ENCODE measurements at places on chromosomes 12 and 14.
A peak's percentile ranks its signal among the peaks of the same experiment; 100 is the strongest.

DNA sequence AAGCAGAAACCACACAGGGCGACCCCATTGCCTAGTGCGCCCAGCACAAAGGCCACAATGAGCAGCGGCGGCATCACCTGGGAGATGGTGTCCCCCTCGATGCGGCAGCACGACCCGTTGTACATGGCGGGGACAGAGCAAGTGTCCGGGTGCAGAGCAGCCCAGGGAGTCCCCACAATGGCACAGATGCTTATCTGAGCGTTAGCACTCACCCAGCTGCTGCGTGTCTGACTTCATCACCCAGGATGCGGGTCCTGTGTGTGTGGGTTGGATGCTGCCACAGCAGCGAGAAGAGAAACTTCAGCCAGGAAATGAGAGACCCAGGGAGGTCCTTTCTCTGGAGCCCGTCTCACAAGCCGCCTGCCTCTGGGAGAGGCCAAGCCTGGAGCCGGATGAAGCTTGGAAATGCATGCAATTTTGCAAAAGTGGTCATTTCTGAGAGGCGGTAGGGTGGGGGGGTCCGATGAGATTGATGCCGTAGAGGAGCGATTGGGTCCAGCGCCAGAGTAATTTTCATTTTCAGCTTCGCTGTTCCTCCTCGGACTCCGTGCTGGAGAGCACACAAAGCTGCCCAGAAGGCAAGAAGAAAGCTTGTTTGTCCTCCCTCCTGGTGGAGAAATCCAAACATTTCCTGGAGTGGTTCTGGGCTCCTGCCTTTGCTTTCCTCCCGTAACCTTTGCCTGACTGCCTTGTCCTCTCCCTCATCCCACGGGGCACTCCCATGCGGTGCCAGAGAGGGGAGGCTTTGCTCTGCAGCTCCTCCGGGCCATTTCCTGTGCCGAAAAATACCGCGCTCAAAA lies at the start of gene HCAR1:
TSS of gene HCAR1 (minus strand) at position 630 of the 800 bp plus-strand sequence. CDS start at position 125, 505 bp downstream.
- no peak for DNase-seq

DNA sequence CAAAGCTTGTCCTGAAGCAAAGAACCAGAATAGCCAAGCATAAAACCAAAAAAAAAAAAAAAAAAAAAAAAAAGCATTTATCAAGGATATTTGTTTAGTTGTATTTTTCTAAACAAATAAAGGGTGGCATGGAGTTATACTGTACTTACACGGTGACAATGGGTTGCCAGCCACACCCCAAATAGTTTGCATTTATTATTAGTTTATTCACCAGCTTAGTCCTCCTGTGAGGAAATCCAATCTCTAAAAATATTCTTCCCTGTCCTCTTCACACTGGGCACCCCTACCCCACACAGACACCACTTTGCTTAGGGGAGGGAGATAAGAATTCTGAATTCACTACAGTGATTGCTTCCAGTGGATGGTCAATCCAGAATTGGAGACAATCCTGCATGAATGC lies 18.9 kb downstream of the PLEKHG7 start:
- no peak for DNase-seq

DNA sequence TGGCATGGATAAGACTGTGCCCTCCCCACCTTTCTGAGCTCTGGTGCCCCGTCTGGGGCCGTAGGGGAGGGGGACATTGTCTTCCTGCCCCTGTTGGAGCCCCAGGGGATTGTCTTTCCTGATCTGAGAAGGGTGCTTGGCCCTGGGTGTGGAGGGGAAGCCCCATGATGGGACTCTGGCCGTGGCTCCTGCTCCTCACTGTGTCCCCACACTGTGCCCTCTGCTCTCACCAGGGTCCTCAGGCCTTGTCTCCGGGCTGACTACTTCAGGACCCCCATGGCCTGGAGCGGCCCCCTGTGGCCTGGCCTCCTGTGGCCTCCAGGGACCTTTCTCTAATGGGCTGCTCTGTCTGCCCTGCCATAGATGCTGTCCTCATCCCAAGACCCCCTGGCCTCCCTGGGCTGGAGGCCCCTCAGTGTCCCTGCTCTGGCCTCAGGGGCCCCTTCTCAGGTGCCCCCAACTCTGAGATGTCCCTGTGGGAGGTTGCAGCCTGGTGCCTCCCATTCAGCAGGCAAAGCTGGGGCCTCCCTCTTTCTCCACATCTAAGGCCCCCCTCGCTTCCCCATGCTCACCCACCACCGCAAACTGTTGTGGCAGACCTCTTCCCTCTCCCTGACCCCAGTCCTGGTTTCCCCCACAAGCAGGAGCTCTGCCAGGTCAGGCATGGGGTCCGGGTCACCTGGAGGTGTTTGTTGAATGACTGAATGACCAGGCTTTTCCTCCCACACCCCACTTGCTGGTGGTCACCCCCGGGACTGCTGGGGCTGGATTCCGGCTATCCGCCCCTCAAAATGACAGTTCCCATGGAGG lies 4.0 kb downstream of the KIF26A start:
- DNase-seq, result no peak

- DNase-seq, result no peak
Measured at GRCh38 chr12:7265251-7265650, 38.6 kb upstream of the ACSM4 start.

DNA sequence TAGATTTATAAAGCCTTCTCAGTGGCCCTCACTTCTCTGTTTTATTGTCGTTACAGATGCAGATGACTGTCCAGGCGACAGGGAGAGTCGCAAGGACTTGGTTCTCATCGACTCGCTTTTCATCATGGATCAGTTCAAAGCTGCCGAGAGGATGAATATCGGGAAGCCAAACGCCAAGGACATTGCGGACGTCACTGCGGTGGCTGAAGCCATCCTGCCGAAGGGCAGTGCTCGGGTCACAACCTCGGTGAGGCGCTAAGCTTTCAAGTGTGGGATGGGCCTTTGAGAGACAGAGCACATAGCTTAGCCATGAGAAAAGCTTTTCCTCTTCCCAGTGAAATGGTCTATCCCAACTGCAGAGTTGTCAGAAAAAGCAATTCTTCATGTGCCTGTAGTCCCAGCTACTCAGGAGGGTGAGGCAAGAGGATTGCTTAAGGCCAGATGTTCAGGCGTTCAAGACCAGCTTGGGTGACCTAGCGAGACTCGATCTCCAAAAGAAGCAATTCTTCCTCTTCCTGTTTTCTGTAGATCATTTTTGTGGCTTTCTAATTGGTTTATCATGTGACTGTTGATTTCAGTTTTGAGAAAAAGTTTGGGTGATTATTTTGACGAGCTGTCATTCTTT lies 56.4 kb downstream of the EP400 start:
- DNase-seq, result no peak

- no peak for DNase-seq
Measured at GRCh38 chr14:68932686-68933085, 46.4 kb downstream of the ACTN1 start.

DNA sequence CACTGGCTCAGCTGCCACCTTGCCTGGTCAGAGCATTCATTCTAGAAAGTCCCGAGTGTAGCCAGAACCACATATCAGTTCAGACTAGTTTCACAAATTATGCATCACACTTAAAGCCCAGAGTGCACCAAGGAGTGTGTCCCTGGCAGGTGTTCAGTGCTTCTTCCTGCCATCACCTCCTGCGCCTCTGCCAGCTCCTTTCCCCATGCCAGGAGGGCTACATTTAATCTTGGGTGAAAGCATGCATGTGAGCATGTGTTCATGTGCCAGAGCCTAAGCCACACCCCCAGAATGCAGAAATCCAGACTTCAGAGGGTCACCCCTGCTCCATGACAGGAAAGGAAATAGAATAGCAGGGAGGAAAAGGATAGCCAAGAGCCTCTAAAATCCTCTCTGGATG lies 381.6 kb downstream of the DPF3 start:
- DNase-seq, result no peak

GRCh38 chr14:75047506-75047905 lies 3.8 kb downstream of the MLH3 start:
- DNase-seq, result no peak

GRCh38 chr12:119153477-119154434 lies 25.0 kb upstream of the HSPB8 start:
- peak; percentile 23 for DNase-seq

- DNase-seq, result no peak
Measured at GRCh38 chr14:59254911-59255545, 66.6 kb downstream of the DAAM1 start.

DNA sequence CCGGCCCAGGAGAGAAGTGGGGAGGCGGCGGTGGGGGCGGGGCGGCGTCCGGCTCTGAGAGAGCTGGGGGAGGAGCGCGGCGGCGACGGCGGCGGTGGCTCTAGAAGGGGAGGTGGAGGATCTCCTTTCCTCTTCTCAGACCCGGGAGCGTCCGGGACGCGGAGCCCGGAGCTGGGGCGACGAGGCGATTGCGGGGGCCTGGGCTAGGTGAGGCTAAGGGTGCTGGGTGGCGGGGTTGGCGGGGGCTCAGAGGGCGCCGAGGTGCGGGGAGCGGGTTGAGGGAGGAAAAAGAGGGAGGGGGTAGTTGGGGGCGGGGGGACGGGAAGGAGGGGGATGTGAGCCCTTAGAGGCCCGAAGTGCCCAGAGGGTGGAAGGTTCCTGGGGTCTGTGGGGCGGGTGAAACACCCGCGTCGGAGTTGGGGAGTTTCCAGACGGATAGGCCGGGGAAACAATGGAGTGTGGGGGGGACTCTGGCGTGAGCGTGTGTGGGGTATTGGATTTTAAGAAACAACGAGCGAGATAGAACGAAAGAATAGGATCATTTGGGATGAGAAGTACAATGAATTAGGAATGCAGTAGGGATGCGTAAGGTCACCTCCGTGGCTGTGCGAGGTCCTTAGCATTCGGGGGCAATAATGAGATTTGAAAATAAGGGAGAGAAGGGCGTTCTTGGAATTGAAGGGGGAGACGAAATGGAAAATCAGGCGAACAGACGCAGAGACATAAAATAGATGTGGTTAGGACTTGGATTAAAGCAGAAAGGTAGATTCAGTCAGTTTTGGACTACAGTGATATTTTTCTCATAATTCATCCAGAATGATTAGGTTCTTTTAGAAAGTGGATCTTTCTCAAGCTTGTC lies at the start of gene SPATS2:
TSS of gene SPATS2 (plus strand) at position 82 of the 859 bp plus-strand sequence. CDS start 93,551 bp downstream, outside the sequence.
- DNase-seq, result no peak

GRCh38 chr14:30550335-30550734 lies 8.6 kb upstream of the G2E3 start:
- no peak for DNase-seq

DNA sequence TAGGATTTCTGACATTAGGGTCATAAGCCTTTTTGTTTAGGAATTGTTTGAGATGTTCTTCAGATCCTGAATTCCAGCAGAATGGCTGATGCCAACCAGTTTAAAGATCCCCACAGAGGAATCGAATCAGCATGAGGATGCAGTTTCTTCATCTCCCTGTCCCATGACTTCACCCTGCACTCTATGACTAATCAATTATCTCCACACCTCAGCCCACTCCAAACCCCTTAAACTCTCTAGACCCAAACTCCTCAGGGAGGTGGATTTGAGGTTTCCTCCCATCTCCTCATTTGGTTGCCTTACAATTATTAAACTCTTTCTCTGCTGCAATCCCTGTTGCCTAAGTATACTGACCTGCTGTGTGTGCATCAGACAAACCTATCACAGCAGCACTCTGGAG lies 86.5 kb upstream of the CRY1 start:
- DNase-seq, result no peak

- DNase-seq, result no peak
Measured at GRCh38 chr14:91243074-91243471, 1.4 kb downstream of the GPR68 start.

GRCh38 chr12:42763682-42764081 lies 174.1 kb upstream of the PRICKLE1 start:
- DNase-seq, result no peak

- no peak for DNase-seq
Measured at GRCh38 chr14:79043194-79043889, 873.2 kb downstream of the NRXN3 start.

DNA sequence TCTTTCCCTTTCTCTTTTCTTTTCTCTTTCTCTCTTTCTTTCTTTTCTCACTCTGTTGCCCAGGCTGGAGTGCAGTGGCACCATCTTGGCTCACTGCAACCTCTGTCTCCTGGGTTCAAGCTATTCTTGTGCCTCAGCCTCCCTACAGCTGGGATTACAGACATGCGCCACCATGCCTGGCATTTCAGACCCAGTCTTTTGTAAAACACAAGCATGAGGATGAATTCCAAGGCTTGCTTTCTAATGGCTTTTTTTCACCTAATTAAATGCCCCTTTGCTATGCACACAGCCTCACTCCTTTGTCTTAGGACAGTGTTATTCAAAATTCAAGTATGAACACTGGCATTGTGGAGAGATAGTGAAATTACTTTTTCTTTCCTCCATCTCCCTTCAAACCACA lies 6.0 kb upstream of the SLC38A2 start:
- DNase-seq, result no peak

DNA sequence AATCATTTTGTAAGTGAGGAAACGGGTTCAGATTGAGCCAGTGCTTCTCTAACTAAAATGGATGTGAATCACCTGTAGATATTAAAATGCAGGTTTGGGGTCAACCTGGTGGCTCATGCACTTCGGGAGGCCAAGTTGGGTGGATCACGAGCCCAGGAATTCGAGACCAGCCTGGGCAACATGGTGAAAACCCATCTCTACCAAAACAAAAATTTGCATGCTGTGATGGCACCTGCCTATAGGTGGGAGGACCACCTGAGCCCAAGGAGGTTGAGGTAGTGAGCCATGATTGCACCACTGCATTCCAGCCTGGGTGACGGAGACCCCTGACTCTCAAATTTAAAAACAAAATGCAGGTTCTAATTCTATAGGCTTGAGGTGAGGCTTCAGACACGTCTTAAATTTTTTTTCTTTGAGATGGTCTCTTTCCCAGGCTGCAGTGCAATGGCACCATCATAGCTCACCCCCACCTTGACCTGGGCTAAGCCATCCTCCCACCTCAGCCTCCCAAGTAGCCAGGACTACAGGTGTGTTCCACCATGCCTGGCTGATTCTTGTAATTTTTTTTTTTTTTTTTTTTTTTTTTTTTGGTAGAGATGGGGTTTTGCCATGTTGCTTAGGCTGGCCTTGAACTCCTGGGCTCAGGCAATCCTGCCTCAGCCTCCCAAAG lies 9.0 kb downstream of the TUBA1C start:
- no peak for DNase-seq

DNA sequence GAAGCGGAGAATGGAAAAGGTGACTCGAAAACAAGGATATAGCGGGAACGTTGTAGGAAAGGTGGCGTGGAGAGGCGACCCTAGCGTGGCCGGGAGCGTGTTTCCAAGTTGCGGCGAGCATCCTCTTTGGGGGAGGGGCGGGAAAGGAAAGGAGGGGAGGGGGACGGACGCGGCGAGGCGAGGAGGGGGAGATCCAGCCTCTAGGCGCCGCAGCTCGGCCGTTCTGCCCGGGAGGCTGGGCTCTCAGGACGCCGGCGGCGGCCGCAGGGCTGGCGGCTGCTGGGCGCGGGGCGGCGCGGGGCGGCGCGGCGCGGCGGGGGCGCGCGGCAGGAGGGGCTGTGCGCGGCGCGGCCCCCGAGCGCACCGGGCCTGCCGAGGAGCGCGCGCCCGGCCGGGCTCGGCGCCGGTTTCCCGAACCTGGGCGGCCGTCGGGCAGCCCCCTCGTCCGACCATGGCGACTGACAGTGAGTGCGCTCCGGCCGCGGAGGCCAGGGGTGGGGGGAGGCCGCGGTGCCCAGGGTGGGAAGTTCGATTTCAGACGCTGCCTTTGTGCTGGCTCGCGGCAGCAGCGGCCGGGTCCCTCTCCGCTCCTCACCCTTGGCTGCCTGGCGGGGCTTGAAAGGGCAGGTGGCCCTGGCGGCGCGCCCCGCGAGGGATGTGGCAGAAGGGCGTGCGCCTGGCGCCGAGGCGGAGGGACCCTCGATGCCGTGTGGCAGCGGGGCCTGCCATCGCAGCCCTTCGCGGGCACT lies 50.3 kb downstream of the SNAPC1 start:
- DNase-seq, result no peak

GRCh38 chr14:23162005-23162404 lies 21.5 kb downstream of the SLC7A8 start:
- DNase-seq, result no peak

- DNase-seq, result no peak
Measured at GRCh38 chr12:89731089-89731488, 22.5 kb upstream of the ATP2B1 start.
